ENCODE measurements at places on chromosomes 1 and 21. TPM values are rescaled to one million over a fixed set of nuclear protein-coding genes. Genes with fewer than 3 reads are reported as not detected.

GRCh38 chr1:236992449-236992848 is 11.8 kb downstream of the MT1HL1 start:
- no peak for DNase-seq

DNA sequence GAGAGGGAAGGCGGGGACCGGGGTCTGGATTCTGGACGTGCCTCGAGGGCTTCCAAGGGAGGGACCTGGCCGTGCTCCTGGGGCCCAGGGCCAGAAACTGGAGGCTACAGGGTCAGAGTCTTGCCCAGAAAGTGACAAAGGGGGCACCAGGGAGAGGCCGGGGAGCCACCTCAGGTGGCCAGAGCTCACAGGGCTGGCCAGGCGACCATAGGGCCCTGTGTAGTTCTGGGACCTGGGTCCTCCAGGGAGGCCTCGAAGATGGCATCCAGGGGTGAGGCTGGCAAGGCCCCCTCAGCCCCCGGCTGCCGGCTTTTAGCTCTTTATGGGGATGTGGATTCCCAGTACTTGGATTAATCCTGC is 14.3 kb upstream of the LRRC3 start:
- DNase-seq, result no peak

- no peak for DNase-seq
Measured at GRCh38 chr1:100469578-100469977, 68.4 kb upstream of the GPR88 start.

PSMB4 gene
- total RNA-seq, result 396 TPM

IL22RA1 gene
- 0.26 TPM for total RNA-seq

OR2T33 gene
- total RNA-seq, result not detected

SLC44A3 gene
- total RNA-seq, result 7.9 TPM

All from bronchial epithelial cell (primary cell).